ENCODE measurements at places on chromosomes 12 and 14. TPM values are rescaled to one million over a fixed set of nuclear protein-coding genes. Genes with fewer than 3 reads are reported as not detected.

NID2 gene
- 17.9 TPM for total RNA-seq

CLEC14A gene
- total RNA-seq: 87.6 TPM

SMCO3 gene
- total RNA-seq: 1.9 TPM

MIPOL1 gene
- 10.0 TPM for total RNA-seq

LPAR5 gene
- total RNA-seq: 2.5 TPM

HVCN1 gene
- total RNA-seq: 21.3 TPM

PRKAG1 gene
- total RNA-seq: 46.5 TPM

ANO4 gene
- total RNA-seq: 0.38 TPM

SMCO2 gene
- 0.38 TPM for total RNA-seq

KRT71 gene
- not detected for total RNA-seq

CELA1 gene
- total RNA-seq: not detected

KRT72 gene
- total RNA-seq: not detected
